NCI-H1417 treated with DMSO at 0.1 percent for 48 hours (cell line): ENCODE measurements at places on chromosomes 1 and 21.

- DNase-seq = no peak
These were observed 14.7 kb downstream of the JUN start for GRCh38 chr1:58768971-58769808.

- DNase-seq = no peak
These were observed 725.2 kb downstream of the LRRIQ3 start for GRCh38 chr1:73472810-73473209.

- no peak for DNase-seq
These were observed 2.7 kb upstream of the YBX1 start for GRCh38 chr1:42679364-42679983.

DNA sequence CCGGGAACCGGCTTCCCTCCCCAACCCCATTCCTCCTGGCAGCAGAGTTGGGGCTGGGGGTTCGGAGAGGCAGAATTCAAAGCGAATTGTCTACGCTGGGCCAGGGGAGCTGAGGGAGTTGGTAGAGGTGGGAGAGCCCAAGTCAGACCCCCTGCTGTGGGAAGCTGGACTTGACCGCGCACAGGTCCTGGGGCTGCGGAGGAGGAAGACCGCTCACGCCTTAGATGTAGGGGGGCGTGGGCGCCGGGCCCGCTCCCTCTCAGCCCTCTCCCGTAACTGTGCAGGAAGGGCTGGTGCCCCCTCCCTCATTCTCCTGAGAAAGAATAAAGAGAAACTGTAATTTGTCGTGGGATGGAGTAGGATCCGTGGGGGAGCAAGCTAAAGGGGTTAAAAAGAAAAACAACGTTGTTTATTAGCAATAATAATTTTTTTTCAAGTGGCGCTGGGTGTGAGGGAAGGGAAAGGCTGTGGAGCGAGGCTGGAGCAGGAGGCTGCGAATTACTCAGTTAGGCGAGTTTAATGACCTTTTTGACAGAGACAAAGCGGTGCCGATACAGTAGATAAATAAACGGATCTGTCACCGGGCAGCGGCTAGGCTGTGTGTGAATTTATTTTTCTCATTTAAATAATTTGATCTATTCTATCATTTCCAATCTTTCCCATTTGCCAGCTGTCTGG is 838 bp upstream of the GRIK3 start:
- DNase-seq = no peak

- DNase-seq = no peak
These were observed 411.1 kb downstream of the PCP4 start for GRCh38 chr21:40278345-40278744.

GRCh38 chr1:55986003-55986402 is 593.4 kb downstream of the PLPP3 start:
- no peak for DNase-seq

DNA sequence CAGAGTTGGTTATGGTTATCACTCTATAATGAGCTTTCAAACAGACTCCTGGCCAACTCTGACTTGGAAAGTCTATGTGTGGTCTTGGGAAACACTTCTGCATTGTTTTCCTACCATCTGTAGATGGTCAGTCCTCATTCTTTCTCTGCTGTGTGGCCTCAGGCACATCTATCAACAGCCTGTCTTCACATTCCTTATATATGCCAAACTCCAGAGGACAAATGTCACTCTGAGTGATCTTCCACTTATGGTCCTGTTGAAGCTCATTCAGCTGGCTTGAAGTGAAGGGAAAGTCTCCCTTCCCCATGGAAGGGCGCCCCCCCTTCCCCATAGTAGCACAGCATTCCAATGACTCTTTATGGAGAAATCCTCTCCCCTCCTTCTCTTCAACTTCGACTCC is 58.7 kb downstream of the VANGL2 start:
- no peak for DNase-seq

DNA sequence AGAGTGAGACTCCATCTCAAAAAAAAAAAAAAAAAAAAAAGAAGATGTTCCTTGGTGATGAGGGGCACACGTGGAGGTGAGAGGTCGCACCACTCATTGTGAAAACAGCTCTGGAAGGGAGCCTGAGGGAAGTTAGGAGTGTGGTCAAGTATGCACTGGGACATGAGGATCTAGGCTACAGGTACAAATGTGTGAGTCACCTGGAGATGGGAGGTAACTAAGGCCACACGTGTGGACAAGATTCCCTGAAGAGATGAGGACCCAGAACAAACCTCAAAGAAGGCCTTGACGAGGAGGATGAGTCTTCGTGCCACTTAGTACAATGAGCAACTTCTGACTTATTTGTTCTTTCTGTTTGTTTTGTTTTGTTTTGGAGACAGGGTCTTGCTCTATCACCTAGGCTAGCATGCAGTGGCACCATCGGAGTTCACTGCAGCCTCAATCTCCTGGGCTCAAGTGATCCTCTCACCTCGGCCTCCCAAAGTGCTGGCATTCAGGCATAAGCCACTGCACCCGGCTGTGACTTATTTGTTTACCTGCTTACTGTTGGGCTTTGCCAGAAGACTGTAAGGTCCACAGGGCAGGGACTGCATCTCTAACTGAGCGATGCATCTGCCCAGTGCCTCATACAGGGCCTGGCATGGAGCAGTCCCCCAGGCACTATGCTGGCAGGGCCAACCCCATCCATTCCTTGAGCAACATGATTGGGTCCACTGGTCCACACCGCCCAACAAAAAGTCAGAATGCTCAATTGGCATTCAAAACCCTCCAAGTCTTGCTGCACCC is 6.4 kb downstream of the ASAP3 start:
- no peak for DNase-seq
